Activated naive CD4-positive, alpha-beta T cell treated with anti-CD3 and anti-CD28 coated beads, Interleukin-2, amount 50 U/mL, for 16 hours (primary cell): ENCODE measurements at places on chromosomes 1 and 21.

- DNase-seq: no peak
Observed at GRCh38 chr1:24732186-24732885, 12.9 kb upstream of the CLIC4 start.

- DNase-seq: no peak
Observed at GRCh38 chr1:153032073-153032472, 1.1 kb downstream of the SPRR1B start.

DNA sequence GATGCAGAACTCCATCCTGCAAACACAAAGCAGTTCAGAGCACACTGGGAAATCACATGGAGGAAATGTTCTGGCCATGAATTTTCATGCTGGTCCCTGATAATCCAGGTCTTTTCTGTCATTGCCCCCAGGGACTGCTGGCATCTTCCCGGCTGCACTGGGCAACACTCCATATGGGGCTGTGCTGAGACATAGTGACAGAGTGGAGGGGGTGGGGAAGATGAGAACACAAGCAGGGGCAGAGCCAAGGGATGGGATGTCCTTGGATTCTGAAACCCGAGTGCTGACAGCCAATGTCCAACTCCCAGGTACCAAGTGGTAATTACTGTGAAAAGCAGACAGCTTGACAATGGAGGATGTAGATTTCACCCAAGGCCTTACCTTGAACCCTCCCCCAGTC, 185.7 kb downstream of the HIVEP3 start:
- DNase-seq: no peak

DNA sequence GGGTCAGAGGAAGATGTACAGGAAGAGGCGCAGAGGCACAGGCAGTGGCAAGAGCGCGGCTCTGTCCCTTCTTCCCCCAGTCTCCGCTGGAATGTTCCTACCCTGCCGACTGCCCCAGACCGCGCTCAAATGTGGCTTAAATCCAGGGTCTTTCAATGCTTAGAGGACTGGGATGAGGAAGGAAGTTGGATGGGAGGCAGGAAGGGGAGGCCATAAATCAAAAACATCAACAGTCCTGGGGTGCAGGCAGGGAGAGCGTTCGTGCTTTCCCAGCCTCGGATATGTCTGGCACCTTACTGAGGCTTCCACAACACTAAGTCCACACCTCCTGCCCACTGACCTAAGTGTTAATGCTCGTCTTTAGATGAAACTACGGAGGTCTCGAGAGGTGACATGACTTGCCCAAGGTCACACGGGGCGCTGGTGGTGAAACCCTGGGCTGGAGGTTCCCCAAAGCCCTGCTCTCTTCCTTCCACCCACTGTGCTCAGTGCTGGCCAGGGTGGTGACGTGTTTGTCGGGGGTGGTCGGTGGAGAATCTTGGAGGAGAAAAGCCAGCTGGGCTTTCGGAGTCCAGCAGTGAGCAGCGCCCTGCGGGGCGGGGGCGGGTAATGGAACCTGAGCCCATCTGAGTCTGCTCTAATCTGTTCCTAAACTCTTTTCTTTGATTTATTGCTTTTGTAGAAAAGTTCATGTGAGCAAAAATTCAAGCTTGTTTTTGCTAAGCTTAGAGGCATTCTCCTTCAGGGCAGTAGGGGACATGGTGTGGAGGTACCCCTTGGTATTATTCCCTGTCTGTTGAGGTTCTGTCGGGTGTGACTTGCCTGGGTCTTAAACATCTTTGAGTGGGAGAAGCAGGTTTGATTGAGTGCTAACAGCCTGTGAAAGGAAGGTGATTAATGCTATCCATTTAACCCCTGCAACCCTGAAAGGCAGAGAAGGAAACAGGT, 708 bp downstream of the CDA start:
- DNase-seq: no peak

DNA sequence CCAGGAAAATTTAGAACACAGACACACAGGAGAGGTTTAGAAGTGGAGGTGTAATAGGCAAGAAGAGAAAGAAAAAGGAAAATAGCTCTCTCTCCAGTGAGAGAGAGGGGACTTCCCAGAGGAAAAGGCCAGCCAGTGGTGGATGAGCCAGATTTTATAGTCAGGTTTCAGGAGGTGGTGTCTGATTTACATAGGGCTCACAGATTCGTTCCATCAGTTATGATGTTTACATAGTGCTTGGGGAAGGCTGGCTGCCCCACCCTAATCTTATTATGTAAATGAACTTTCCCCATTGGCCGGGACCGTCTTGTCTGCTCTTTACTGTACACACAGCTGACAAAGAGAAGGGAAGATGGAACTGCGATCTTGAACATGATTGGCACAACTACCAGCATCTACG, 797.3 kb downstream of the PLA2G4A start:
- no peak for DNase-seq

DNA sequence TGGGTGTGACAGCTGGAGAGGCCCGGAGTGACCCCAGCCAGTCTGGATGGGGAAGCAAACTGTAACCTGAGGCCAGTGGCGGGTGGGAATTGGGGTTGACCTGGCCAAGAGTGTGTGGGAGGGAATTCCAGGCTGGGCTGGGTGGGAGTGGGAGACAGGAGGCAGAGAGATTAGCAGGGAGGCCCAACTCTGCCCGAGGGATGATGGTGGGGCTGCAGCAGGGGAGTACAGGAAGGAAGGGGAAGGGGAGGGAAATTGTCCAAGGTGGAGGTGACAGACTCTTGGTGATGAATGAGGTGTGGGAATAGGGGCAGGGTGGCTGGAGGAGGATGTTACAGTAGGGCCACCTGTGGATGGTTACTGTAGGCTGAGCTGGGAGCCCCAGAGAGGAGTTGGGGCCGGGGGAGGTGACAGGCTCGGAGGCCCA, 40.4 kb downstream of the HUNK start:
- no peak for DNase-seq

DNA sequence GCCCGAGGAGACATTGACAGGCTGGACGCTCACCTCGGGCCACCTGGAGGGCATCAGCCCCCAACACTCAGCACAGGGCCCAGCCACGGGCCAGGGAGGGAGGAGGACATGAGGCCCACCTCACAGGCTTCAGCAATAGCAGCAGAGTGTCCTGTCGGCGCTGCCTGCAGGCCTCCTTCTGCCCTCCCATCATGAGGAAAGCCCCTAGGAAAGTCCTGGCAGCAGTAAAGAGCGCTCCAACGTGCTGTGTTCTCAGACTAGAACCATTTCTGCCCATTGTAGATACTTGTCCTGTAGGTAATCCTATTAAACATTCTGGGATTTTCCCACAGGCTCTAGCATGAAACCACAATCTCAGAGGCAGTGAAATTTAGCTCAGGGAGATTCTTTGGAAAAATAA, 62.0 kb upstream of the GALNT2 start:
- no peak for DNase-seq

- DNase-seq: no peak
Observed at GRCh38 chr1:207860531-207860930, 50.4 kb downstream of the CD34 start.

DNA sequence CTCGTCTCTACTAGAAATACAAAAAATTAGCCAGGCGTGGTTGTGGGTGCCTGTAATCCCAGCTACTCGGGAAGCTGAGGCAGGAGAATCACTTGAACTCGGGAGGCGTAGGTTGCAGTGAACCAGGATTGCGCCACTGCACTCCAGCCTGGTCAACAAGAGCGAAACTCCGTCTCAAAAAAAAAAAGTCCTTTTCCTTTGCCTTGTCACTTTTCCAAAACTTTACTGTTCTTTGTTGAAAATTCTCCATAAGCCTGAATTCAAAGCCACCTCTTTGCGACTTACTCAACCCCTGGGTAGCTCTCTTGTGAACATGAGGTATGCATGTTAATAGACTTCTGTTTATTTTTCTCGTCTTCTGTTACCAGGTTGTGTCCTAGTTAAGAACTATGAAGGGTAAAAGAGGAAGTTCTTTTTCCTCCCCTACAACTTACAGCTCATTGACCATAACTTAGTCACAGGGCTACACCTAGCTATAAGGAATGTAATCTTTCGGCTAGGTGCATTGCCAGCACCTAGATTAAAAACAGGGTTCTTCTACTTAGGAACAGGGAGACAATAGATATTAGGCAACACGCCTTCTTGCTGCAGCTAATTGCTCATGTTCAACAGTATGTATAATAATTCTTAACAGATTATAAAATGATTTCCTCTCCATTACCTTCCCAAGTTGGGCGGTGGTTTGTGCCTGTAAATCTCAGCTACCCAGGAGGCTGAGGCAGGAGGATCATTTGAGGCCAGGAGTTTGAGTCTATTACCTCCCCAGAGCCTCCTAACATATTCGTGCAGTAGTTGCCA, 40.9 kb downstream of the PTAFR start:
- DNase-seq: no peak

DNA sequence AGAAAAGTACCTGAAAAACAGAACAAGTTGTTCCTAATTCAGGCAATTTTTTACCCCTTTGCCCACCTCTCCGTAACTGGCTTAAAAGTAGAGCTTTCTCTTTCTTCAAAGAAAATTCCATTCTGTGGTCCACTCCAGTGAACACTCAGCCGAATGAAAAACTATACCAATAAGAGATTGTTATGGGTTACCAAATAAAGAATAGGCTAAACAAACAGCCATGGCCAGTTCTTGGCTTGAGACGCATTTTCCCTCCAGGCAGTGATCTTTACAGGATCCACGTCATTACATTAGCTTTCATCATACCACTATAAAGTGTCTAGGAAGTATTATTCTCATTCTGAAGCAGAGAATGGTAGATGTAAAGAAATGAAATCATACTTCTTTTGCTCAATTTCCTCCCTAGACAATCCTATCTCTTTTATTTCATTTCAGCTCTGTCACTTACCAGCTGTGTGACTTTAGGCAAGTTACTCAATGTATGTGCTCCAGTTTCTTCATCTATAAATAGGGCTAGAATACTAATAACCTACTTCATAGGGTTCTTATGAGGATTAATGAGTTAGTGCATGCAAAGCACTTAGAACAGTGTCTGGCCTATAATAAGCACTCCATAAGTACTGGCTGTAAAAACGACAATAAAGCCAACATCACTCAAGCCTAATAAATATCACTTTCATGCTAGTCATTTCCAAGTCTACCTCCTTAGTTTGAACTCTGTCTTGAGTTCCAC, 26.5 kb upstream of the TRIM45 start:
- DNase-seq: no peak

DNA sequence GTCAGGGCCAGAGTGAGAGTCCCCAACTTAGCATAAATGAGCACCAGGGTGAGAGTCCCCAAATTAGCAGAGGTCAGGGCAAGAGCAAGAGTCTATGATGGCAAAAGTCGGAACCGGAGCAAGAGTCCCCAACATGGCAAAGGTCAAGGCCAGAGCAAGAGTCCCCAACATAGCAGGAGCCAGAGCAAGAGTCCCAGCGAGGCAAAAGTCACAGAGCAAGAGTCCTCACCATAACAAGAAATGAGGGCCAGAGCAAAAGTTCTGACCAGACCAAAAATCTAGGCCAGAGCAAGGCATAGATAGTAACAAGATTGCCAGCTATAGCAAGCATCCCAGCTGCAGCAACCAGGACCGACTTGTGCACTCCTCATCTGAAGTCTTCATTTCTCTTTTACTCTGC, 3.1 kb downstream of the NSUN4 start:
- DNase-seq: no peak

GRCh38 chr1:85465099-85465785, at the start of gene DDAH1:
Gene DDAH1, minus strand, starts transcription at chr1:85465159. Its CDS starts 114 bp downstream, at chr1:85465045.
- peak; percentile 15 for DNase-seq

GRCh38 chr1:22254756-22255155, 111.9 kb upstream of the WNT4 start:
- DNase-seq: no peak
